Stimulated activated CD8-positive, alpha-beta memory T cell treated with anti-CD3 and anti-CD28 coated beads, Interleukin-4, amount 100 ng/mL, for 1 hour (primary cell): ENCODE measurements at places on chromosomes 2 and 18.

- DNase-seq = no peak
These were observed 52.4 kb downstream of the RABL2A start for GRCh38 chr2:113679457-113679856.

GRCh38 chr2:22890132-22890531, 494.8 kb upstream of the KLHL29 start:
- DNase-seq = no peak

DNA sequence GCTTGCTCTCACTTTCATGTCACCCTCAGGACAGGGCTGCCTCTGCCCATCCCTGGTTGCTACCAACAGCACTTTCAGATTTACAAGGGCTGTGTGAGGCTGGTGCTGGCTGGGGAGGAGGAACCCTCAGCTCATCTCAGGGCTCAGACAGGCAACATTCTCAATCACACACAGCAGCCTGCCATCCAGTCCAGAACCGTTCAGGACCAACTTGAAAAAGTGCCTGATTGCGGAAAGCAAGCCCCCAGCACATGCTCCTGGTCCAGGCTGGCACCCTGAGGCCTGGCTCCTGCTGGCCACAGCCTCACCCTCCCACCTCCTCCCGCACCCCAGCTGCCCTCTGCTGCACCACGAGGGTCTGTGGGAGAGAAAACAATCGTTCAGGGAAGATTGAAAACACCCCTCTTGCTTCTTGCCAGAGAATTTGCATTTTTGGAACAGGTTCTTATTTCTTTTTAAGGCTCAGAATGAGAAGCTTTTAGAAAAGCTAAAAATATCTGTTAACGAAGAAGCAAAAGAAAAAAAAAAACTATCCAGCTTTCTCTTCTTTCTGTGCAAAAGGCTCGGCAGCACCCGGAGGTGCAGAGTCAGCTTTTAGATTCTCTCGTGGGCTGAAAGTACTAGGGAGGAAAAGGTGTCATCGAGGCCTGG, 403.8 kb upstream of the ID2 start:
- no peak for DNase-seq

DNA sequence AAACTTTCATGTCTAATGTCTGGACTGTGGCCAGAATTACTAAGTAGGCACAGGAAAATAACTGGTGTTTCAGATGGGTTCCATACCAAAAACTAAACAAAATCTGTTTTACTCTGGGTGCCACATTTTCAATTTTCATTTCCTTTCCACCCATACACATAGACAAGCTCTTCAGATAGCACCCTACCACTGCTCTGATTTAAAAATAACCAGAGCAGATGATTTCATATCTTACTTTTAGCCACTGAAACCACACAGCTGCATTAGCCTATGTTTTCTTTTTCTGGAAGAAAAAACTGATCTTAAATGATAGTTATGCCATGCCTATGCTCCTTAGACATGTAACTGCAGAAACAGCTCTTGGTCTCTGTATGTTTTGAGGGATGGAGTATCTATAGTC, 647.6 kb downstream of the CPS1 start:
- no peak for DNase-seq

DNA sequence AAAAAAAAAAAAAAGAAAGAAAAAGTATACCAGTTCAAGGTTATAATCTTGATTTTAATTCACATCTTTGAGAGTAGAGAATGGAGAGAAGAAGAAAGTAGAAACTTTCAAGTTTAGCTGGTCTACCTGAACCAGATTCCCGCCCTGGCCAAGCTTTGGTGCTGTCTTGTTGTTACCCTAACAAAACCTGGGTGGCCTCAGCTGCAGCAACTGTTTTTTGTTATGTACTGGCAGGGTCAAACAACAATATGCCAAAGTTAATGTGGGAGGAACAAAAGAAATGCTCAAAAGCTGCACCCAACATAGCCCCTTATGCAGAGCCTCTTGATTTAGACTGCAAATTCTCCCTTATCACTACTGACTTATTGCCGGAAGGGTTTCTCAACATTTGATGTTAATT, 165.3 kb upstream of the TFPI start:
- no peak for DNase-seq

DNA sequence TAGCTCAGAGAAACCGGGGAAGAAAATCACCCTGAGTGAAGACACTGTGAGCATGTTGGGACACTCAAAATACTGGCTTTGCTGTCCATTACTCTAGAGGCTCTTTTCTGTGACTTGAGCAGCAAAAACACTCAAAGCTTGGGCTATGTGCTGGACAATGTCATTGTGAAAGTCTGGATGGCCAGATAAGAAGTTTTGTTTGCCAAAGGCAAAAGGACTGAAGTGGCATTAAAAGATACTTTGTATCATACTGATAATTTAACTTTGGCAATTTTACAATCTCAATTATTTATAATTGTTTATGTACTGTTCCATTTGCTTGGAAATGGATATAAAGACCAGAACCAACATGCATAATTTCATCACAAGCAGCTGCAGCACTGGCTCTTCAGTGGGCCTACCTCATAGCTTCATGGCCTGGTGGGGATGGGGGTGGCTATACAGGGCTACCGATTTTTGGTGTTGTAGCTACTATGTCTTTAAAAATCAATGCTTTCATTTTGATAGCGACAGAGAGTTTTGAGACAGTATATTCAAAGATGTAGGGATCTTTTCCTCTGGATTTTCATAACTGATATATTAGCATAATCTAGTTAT, 51.1 kb downstream of the RBKS start:
- DNase-seq = no peak

GRCh38 chr2:44102790-44103562, 65.7 kb upstream of the PPM1B start:
- DNase-seq = no peak

- DNase-seq = no peak
These were observed 16.4 kb downstream of the MAP3K19 start for GRCh38 chr2:135030826-135031225.

- no peak for DNase-seq
These were observed 235.0 kb upstream of the RGPD4 start for GRCh38 chr2:107591561-107592279.

GRCh38 chr2:133812826-133813617, 244.8 kb upstream of the NCKAP5 start:
- no peak for DNase-seq

DNA sequence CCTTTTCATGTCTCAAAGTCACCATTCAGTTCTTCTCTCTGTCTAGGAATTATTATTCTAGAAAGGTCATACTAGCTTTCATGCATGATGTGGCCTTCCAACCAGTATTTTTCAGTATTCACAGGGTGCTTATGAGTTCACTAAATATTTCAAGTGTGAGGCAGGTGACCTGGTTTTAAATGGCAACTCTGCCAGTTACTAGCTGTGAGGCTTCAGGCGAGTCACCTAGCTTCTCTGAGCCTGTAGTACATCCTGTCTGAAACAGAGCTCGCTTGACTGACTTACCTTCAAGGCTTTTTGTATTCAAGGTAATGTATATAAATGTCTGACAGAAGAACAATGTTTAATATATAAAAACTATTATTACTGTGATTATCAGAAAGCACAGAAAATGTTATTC, 19.4 kb upstream of the ACVR1 start:
- DNase-seq = no peak

DNA sequence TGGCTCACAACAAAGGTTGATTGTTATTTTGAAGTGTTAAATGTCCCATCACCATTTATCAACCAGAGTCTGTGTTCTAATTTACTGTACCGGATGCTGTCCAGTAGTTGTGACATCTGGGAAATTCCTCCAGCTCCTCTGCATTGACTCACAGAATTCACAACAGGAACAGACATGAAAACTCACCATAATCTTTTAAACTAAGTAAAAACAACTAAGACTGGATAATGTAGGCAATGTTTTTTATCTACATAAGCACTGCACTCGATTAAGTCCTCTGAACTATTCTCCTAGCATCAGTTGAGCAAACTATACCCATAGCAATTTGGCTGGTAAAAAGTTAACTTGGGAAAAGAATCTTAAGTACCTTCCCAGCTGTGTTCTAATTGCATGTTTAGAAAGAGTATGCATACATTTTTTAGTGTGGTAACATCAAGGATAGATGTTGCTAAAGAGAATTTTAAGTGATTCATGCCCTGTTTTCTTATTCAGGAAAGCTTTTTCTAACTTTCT, 42.9 kb upstream of the MYO1B start:
- no peak for DNase-seq
